ENCODE measurements at places on chromosomes 7 and 10.
A peak's percentile ranks its signal among the peaks of the same experiment; 100 is the strongest.

DNA sequence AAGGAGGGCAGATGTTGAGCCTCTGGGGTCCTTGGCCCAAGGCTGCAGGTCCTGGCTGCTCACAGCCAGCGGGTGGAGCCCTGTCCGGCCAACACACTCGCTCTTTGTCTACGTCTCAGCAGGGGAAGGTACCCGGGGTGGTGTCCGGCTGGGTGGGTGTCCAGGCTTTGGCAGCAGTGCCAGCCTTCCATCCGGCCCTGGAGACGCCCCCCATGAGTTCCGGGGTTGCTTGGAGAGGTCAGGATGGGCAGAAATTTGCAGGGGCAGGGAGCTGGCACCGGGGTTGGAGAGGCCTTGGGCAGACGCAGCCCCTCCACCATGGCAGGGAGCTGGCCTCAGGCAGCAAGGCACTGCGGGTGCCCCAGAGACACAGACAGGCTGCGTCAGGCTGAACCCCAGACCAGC lies 42.2 kb upstream of the ELN start:
- DNase-seq: no peak
- H3K36me3 ChIP-seq: no peaks in the 10 kb centered on the region
- no peak overlapping the region for H3K4me3 ChIP-seq
- no peaks in the 10 kb centered on the region for H3K27me3 ChIP-seq
- peak overlapping the region; percentile 46 for H3K27ac ChIP-seq

DNA sequence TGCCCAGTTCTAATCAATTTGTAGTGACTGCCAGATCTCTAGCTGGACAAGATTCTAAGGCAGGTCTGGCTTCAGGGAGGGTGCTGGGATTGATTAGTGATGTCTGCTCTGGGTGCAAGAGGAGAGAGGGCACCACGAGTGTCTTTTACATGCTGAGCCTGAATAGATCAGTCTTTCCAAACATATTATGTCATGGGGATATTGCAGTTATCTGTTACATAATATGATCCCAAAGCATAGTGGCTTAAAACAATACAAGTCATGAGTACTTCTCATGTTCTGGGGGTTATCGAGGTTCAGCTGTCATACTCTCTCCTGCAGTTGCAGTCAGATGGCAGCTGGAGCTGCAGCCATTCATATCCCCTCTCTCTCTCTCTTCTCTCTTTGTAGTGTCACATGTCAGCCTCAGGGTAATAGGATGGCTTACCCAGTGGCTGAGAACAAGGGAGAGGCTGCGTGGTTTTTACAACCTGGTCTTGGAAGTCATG lies 26.0 kb downstream of the SLC29A3 start:
- H3K36me3 ChIP-seq: no peaks in the 10 kb centered on the region
- no peak for DNase-seq
- no peaks in the 10 kb centered on the region for H3K4me1 ChIP-seq
- no peak overlapping the region for H3K27ac ChIP-seq

DNA sequence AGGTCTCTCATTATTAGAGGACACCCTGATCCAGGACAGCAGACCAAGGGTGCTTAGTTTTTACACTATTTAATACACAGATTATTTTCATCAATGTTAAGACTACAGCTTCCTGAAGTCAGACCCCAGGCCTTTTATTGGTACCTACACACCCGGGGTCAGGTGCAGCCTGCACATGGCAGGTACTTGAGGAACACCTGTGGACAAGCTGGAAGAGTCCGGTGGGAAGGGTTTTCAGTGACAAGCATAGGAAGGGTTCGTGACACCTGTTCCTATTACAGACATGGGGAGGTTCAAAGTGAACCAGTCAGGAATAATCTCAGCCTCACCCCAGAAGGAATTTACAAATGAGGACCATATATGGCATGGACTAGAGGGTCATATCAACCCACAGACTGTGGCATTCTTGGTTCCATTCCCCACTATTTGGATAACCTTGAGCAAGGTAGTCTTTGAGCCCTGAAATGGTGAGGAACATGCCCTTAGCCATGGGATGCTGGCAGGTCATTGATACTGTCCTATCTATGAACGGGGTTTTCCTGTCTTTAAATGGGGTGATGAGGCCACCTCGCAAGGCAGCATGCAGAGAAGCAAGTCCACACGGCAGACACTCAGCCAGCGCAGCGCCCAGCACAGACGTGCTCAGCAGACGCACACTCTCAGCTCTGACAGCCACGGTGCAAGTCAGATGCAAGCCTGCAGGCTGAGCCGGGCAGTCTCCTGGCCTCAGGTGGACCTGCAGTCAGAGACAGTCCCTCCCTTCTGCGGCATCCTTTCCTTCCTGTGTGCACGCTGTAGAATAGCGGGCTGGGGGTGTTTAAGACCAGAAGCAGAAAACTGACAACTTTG lies 624.9 kb downstream of the PTPRN2 start:
- no peak overlapping the region for H3K4me3 ChIP-seq
- no peak overlapping the region for H3K27ac ChIP-seq
- H3K36me3 ChIP-seq: no peaks in the 10 kb centered on the region
- peaks cover 27% of the 10 kb centered on the region for H3K27me3 ChIP-seq

GRCh38 chr7:36777855-36778254 lies 53.6 kb upstream of the AOAH start:
- no peak overlapping the region for H3K27ac ChIP-seq
- no peak overlapping the region for H3K4me3 ChIP-seq
- no peak for DNase-seq
- no peaks in the 10 kb centered on the region for H3K4me1 ChIP-seq
